Midbrain (tissue), 1 donor: ENCODE measurements at places on chromosomes 5 and 9.

DNA sequence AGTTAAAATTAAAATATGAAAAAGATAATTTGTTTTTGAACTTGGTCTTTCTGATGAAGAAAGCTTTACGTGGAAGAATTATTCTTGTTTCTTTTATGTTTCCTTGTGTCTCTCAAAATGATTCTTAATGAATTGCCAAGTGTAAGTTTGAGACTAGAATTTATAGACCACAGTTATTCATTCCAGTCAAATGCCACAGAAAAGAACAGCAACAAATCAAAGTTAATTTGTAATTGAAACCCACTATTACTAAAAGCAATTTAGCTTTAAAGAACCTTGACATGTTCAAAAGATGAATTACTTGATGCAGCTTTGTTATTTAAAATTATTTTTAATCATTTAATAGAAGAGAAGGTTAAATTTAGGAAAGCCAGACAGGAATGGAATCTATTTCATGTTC, 1277.7 kb upstream of the NUDT12 start:
- DNase-seq, result no peak

GRCh38 chr5:62263401-62263800, 42.6 kb upstream of the KIF2A start:
- no peak for DNase-seq

DNA sequence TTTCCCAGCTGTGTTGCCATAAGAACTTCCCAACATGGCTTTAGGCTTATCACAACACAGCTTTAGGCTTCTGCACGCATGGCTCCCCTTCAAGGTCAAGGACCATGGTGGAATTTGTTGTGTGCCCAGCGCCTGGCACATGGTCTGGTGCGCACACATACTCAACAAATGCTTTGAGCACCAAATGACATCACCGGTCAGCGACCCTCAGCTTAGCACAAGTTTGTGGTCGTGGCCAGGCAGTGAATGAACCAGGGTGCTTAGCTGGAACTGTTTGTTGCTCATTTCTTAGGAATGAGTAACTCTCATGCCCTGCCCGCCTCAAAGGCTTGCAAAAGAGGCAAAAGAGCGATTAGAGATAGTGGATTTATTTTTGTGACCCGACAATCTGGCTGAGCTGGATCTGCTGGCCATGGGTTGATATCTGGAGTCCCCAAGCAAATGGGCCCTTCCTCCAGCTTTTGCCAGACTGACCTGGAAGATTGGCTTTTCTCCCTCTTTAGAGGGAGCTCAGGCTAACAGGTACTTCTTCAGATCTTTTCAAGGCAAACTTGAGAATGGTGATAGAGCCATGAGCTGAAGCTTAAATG, 58.9 kb downstream of the DAP start:
- DNase-seq, result no peak

DNA sequence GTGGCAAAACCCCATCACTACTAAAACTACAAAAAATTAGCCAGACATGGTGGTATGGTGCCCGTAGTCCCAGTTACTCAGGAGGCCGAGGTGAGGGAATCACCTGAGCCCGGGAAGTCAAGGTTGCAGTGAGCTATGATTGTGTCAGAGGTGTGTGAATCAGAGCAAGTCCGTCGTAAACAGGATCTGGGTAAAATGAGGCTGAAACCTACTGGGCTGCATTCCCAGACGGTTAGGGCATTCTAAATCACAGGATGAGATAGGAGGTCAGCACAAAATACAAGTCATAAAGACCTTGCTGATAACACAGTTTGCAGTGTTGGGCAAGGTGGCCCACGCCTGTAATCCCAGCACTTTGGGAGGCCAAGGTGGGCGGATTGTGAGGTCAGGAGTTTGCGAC, 1.9 kb upstream of the CLTB start:
- DNase-seq, result no peak

- DNase-seq, result peak; percentile 13
These were observed 145.4 kb upstream of the RAD23B start for GRCh38 chr9:107137495-107138202.

GRCh38 chr9:2354856-2355696, 266.5 kb upstream of the VLDLR start:
- no peak for DNase-seq

DNA sequence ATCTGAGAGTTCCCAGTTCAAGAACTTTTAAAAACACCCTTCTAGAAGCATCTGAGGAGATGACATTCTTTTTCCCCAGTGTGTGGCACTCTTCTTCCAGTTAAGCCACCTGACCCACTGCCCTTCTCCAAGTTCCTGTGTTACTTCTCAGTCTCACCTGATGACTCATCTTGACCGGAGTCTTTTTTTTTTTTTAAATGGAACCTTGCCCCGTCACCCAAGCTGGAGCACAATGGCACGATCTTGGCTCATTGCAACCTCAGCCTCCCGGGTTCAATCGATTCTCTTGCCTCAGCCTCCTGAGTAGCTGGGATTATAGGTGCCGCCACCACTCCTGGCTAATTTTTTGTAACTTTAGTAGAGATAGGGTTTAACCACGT, 224.1 kb upstream of the DAB2 start:
- DNase-seq, result no peak

DNA sequence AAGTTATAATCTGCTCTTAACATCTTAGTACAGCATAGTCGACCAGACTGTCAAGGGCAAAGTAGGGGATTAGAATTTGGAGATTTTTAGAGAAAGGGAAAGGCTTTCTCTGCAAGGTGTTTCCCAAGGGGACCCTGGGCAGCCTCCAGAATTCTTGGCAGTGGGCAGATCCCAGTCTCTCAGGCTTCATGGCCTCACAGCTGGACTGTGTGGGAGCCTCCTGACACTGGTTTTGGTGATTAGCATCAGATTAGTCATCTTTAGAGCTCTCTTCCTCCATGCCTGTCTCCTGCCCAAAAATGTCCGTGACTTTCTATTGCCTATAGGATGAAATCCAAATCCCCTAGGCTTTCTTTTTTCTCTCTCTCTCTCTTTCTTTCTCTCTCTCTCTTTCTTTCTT, 370.7 kb downstream of the ZSWIM6 start:
- DNase-seq, result no peak

DNA sequence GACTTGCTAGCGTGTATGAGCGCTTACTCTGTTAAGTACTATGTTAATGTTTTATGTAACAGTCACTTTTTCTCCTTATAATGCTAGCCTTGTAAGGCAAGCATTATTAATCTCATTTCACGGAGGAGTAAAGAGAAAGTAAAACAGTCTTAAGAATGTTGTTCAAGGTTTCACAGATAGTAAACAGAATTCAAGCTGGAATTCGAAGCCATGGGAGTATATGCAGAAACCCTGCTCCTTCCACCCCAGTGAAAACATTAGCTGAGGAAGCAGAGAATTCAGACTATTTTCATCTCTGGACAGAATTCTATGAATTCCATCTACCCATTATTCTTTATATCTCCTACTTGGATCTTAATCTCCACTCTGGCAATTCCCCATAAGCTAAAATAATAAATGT, 1028.3 kb upstream of the WWC1 start:
- DNase-seq, result no peak

DNA sequence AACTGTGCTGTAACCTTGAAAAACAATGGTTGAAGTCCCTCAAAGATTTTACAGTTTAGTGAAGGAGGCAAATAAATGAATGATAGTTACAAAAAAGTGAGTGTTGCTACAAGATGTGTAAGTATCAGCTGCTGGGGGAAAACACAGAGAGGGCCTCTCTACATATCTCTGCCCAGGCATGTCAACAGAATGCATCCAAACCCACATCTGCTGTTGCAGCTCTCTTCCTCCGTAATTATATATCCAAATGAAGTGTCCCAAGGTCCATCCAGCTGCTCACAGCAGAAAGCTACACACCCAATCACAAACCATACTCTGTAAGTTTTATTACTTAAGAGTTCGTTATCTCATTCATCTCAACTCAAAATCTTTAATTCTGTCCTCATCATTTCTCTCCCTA, 584.6 kb downstream of the ANXA1 start:
- DNase-seq, result no peak

GRCh38 chr5:98810206-98810605, 36.7 kb downstream of the RGMB start:
- DNase-seq, result no peak

DNA sequence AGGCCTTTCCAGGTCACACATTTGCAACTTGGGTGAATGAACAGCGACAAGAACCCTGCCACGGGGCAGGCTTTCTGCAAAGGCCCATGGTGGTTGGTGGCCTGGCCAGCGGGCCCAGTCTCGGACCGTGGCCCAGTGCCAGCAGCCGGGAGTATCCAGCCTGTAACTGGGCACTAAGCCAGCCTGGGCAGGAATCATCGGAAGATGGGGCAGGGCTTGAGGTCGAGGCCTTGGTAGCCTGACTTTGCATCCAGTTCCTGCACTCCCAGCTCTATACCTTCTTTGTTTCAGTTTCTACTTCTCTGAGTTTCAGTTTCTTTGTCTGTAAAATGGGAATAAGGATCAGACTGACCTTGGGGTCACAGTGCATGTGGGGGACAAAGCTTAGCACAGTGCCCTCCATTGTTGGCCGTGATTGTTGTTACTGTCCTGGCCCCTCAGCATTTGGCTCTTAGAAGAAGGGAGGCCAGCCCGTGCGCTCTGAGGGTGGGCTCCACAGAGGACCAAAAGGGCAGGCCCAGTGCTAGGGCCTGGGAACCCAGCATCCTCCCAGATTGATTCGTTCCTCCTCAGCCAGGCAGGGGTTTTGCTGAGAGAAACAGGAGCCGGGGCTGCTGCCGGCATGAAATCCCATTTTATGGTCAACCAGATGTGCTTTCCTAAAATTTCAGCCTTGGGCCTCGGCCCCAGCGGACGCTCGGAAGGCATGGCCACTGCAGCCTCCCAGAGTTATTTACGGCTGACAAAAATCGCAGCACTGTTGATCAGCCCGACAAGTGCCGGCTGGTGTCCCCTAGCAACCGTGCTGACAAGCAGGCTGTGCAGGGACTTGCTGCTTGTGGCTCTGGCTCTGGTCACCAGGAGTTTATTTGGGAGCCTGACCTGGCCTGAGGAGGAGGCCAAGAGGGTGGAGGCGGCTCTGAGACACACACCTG, 43.6 kb downstream of the JADE2 start:
- DNase-seq, result peak; percentile 61

DNA sequence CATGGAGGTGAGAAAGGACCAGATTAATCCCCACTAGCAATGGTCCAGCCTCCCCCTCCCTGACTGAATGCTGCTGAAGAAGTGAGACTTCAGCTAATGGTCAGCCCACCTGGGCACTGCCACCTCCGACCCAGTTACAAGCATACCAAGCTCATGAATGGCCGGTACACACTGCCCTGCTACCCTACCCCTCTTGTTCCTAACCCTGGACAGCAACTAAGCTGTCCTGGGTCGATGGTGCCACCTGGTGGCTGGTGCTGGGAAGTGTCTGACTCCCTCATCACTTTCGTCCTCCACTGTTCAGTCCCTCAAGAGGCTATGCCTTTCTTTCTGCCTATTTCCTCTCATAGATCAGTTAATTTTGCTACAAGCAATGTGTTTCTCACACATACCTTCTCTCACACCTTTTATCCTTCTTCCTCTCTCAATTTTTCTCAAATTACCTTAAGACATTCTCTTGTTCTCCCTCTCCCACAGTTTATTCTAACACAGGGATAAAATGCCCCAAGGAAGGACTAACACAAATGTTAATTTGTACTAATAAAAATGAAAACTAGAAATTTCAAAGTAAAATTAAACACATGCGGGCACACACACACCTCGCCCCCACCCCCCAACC, 42.4 kb downstream of the PAX5 start:
- DNase-seq, result no peak

DNA sequence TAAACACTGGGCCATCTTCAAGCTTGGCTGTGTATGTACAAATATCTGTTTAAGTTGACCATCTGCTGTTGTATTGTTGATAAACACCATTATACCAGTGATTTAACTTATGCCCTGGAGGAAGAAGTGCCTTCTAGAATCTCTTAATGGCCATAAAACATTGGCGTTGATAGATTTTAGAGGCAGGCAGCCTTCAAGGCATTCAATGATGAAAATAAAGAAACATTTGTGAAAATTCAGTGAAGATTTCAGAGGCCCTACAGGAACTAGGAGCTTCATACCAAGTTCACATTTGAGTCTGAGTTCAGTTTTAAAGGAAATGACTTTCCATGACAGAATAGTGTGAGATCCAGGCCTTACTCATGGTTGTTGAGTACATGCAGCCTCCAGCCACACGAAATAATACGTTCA, 52.2 kb downstream of the MAP1B start:
- no peak for DNase-seq

- no peak for DNase-seq
These were observed 207.9 kb upstream of the CD180 start for GRCh38 chr5:67404256-67405100.

DNA sequence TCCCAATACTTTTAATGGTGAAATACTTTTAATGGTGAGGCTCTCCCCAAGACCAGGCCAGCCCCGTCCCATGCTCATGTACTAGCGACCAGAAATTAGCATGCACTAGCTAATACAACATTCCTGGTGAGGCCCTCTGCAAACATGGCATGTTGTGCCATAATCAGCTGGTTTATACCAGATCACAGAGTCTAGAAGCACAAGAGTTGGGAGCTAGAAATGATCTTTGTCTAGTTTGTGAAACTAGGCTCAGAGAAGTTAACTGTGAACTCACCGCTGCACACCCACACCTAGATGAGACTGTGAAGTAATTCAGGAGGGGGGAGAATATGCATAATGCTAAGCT, 37.4 kb downstream of the MTMR12 start:
- no peak for DNase-seq

- peak; percentile 44 for DNase-seq
These were observed 24.7 kb upstream of the TJP2 start for GRCh38 chr9:69149321-69149807.

DNA sequence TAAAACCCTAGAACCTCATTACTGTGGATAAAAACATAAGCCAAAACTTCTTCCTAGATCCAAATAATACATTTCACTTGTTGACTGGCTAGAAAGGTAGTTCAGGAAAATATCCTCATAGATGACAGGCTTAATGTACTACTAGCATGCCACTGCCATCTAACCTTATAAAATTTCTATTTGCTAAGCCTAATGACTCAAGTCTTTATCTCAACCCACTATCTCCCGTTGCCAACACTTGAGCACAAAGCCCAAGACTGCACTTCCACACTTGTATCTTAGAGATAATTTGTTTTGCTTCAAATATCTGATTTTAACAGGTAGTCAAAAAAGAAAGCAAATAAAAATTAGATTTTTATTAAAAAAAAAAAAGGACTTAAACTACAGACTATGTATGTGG, 42.7 kb downstream of the FBXL17 start:
- no peak for DNase-seq

- peak; percentile 30 for DNase-seq
These were observed 72.4 kb upstream of the MPDZ start for GRCh38 chr9:13351778-13352386.

GRCh38 chr9:130665431-130666392, 1.3 kb downstream of the PRDM12 start:
- DNase-seq, result no peak

DNA sequence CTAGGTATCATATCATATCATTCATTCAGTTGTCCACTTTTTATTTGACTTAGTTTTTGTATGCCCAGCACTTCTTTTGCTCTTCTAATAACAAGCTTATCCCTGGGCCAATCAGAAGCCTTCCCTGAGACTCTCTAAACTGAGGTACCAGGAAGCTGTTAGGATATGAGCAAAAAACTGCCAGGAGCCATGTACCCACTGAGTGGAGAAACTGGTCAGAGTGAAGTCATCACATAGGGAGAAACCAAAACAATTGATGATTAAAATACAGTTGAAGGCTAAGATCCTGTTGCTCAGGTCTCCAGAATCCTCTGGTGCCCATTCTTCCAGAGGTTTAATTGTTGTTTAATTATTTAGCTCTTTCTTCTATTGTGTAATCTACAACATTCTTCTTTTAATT, 120.2 kb downstream of the KIAA0825 start:
- no peak for DNase-seq

- no peak for DNase-seq
These were observed 2271.0 kb upstream of the C9orf72 start for GRCh38 chr9:29844251-29844650.
